ENCODE measurements at places on chromosomes 11 and 22.

DNA sequence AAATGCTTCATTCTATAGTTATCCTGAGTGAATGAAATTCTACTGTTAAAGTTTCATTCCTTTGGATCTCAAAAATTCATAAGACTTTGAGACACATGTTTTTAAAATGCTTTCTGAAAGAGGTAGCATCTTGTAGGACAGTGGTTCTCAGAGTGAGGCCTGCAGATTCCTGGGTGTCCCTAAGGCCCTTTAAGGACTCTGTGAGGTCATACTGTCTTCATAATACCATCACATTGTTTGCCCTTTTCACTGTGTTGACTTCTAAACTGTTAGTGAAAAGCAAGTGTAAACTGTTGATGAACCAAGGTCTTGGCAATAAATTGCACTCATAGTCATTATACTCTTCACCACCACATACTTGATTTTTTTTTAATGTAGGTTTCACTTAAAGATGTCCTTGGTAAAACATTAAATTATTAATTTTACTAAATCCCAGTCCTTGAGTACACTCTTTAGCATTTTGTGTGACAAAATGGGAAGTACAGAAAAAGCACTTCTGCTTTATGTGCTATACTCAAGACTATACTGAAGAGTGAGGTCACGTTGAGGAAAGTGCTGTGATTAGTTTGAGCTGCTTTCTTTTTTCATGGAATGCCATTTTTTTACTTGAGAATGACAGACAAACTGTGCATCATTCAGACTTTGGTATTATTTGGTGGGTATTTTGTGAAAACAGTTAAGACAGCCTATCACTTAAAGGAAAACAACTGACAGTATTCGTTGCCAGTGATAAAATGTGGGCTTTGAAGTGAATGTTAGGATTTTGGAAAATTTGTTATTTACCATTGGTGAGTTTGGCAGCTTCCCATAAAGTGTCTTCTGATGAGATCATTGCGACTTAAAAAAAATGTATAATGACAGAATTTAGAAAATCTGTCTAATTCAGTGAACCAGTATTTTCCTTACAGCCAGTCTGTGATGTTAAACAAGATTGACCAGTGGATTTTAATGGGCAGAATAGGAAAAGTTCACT lies 61.1 kb downstream of the SPECC1L start:
- DNase-seq = no peak

GRCh38 chr11:78660471-78660870 lies 85.8 kb upstream of the NARS2 start:
- DNase-seq = no peak

DNA sequence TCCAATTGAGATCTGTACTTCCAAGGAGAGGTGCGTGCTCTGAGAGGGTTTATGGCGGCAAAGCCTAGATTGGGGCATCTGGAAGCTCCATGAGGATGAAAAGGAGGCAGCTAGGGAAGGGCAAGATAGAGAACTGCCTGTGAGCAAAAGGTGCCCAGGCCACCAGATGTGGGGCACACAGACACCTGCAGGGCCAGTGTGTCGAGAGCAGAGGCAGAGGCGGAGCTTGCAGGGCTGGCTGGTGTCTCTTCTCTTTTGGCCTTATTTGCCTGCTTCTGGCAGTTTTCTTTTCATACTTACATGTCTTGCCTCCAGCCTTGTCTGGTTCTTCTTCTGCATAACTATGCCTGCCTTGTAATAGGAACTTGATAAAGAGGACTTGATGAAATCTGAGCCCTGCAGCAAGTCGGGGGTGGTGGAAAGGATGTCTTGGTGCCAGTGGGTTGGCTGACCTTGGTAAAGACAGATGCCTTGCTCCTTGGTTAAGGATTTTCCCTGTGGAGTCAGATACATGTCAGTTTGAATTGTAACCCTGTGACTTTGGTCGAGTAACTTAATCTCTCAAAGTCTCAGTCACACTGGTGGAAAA lies 680.3 kb downstream of the NTM start:
- DNase-seq = no peak

DNA sequence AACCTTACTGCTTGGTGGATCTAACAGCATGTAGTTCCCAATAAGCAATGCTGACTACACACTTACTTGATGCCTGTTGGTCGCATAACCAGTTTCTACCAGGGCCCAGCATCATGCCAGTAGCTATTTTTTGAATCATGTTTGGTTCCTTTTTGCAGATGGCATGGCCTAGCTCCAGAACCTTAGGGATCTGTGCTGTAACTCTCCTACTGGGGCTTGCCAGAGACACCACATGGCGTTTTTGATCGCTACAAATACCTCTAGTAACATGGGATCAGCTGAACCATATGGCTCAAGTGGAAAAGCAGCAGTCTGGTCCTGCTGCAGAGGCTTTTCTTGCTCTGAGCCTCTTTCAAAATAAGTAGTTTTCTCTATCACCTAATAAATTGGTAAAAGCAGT lies 654.6 kb upstream of the API5 start:
- no peak for DNase-seq

- DNase-seq = no peak
Observed at GRCh38 chr11:35621620-35622019, 3.4 kb downstream of the FJX1 start.

- DNase-seq = no peak
Observed at GRCh38 chr11:6271598-6271997, 12.0 kb downstream of the CCKBR start.

DNA sequence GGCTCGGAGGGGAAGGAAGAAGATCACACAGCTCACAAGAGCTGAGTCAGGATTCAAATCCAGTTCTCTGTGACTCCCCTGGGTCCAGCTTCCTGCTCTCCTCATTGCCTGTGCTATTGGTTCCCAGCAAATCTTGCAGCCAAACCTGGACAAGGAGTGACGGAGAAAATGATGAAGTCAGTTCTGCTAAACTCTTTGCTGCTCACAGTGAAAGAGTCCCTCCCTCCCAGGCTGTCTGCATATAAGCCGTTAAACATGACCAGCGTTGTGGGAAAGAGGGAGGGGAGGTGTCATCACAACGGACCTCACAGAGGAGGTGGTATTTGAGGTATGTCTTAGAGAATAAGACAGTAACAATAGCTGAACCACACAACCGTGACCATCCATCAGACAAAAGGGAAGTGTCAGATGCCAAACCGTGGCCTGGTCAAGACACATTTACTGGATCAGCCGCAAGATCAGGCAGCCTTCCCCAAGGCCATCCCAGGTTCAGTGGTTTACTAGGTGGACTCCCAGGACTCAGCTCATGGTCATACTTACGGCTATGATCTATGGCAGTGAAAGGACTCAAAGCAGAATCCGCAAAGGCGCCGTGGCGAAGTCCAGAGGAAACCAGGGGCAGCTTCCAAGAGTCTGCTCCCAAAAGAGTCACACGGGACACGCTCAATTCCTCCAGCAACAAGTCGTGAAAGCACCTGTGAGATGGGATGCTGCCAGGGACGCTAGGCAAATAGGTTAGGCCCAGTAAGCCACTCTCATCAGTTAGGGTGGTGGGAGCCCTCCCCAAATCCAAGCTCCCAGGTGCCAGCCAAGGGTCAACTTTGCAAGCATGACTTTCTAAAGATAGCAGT lies 2.8 kb upstream of the CYTH4 start:
- DNase-seq = no peak

DNA sequence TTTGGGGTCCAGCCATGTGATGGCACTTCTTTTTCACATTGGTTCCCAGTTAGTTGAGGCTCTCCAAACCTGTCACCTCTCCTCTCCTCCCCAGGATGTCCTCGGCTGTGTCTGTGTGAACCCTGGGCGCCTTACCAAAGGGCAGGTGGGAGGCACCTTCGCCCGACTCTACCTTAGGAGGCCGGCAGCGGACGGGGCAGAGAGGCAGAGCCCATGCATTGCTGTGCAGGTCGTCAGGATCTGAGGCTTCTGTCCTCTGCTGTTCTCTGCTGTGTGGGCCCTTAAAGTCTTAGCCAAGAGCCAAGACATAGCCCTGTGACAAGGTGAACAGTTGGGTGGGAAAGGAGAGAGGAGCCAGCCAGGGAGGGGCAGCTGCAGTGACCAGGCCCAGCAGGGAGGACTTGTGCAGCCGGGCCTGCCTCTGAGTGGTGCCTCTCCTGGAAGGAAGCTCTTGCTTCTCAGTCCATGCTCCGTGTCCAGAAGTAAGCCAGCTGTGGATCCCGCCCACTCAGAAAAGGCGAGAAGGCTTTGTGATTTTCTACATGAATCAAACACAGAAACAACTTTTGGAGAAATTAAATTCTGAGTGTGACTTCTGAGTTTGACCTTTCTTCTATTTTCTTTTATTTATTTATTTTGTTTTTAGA lies 17.5 kb upstream of the CDC42EP2 start:
- DNase-seq = no peak

DNA sequence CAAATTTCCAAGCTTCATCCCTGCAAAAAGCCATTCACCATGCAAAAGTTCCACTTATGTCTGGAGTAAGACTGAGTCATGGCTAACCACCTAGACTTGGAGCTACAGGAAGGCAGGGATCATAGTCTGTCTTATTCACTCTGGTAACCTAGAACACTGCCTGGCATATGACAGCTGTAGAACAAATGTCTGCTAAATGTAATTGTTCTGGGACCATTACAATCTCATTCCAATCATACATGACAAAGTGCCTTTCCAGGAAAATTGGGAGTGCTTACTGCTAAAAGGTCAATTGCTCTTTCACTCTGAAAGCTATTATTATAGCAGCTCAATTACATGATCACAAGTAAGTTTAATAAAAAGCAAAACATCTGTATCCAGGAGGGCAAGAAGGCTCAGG lies 99.1 kb upstream of the CHRM4 start:
- DNase-seq = no peak

DNA sequence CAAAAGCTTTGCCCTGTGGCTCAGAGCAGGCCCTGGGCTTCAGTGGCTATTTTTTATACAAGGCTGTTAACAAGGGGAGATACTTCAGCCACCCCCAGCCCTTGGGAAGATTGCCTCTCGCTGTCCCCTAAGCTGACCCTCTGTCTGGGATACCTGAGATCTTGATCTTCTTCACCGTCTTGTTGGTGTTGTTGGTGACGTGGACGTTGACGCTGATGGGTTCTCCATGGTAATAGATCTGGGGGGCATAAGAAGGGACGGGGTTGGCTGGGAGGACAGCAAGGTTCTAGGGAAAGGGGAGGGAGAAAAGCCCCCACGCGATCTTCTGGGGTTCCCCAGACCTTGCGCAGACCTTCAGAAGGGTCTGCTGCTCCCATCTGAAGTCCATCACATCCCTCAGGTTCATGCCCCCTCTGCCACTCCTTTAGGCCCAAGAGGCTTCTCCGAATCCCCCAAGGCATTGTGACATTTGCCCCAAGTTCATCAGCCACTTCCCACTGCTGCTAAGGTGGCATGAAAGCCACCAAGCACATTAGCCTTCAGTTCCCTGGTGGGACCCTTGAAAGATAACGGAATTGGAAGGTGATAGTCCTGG lies 36.7 kb downstream of the TPBGL start:
- no peak for DNase-seq

- DNase-seq = no peak
Observed at GRCh38 chr11:2825261-2825888, 60.2 kb downstream of the CDKN1C start.

DNA sequence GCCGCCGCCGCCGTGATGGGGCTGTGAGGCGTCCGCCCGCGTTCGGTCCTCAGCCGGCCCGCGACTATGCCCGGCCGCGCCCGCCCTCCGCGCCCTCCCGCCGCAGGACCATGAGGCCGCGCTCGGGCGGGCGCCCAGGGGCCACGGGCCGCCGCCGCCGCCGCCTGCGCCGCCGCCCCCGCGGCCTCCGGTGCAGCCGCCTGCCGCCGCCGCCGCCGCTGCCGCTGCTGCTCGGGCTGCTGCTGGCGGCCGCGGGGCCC lies 215 bp downstream of the ZNRF3 start:
- DNase-seq = no peak

DNA sequence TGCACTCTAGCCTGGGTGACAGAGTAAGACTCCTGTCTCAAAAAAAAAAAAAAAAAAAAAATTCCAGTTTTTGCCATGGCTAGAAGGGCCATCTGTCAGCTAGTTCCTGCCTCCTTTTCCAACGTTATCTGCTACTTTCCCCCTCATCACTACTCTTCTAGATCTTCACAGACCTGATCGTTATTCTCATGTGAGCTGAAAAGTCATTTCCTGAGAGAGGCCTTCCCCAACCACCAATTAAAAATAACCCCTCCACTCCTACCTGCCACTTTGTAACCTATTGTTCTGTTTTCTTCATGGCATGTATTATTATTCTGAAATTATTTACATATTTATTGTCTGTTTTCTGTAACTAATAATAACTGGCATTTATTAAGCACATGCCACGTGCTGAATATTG lies 24.2 kb downstream of the SGSM3 start:
- DNase-seq = no peak

- no peak for DNase-seq
Observed at GRCh38 chr11:82930229-82930628, 28.7 kb downstream of the DDIAS start.

DNA sequence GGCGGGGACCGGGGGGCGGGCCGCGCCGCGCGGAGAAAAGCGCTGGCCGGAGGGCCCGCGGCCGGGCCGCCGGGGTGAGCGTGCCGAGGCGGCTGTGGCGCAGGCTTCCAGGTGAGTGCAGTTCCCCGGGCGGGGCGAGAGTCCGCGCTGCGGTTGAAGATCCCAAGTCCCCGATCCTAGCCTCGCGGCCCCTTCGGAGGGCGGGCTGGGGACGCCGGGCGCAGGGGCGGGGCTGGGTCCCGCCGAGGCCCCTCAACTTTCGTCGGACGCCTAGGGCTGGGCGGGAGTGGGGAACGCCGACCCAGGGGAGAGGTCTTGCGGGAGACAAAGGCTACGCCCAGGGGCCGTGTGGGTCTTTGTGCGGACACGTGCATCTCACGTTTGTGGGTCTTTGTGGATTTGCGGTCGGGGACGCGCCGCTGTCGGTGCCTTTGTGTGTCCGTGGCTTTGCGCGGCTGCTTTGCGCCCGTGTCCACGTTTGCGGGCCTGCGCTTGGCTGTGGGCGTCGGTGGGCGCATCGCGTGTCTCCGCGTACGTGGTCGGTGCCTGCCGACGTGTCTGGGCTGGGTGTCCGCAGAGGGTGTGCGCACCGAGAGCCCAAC lies at the start of gene TSKU:
Gene TSKU, plus strand, starts transcription at position 63 of the 602 bp plus-strand sequence. CDS start 12,261 bp downstream, outside the sequence.
- DNase-seq = no peak

DNA sequence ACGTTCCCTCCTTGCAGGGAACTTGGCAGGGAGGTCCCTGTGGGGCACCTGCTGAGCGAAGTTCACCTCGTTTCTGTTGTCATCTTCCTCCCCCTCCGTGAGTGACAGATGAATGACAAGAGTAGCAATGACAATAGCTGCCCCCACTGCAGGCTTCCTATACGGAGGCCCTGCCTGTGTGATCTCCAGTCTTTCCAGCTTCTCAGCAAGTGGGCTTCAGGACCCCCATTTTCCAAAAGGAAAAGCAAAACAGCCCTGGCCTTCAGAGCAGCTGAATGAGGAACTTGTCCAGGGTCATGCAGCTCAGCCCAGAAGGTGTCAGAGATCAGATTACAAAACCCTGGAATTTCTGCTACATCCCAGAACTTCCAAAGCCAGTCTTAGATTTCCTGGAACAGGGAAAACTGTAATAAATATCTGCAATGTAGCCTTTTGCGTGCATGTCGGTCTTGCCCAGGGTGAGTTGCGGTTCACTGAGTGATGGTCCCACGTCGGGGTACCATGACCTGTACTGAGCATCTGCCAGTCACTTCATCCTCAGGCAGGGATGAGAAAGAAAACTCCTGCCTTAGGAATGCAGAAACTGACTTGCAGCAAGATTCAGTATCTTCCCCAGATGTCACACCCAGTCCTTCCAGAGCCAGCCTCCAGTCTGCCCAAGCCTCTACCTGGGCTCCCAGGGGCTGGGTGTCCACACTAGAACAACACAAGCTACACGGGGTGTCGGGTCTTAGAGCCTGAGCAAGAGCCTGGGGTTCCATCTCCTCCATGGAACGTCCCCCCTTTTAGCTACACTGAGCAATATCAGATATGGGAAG lies 1457.0 kb downstream of the BRD1 start:
- DNase-seq = no peak
